Fibroblast of skin of abdomen (primary cell): ENCODE measurements at places on chromosomes 7 and 10.

DNA sequence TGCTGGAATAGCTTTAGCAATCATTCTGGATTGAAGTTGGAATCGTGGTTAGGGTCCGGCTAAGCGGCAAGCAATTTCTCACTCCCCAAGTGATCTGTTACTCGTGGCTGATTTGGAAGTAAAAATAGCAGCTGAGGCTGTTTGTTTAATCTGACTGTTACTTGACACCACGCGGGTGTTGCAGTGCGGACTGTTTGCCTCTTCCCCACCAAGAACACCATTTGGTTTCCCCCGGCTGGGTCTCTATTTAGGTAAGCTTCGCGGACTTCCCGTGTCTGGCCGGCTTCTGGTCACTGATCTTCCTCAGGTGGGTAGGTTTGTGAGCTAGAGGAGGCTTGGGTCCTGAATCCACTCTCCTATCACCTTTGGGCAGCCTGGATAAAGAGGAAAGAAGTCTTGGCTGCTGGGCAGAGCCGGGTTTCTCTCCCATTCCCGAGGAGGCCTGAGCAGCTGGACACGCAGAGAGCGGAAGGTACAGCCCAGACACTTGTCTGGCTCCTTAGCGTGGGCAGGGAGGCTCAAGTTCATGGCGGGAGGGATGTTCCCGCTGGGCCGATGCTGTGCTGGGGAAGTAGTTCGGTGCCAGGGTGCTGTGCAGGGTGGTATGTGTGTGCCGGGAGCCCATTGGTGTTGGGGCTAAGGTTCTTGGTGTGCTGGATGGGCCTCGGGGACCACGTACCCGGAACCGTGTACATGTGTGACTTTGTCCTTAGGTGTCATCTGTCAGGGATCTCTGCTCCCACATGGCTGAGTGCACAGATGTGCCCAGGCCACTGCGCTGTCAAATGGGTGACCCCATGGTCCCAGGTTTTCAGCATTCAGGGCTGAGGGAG lies at the start of gene C10orf71:
Gene C10orf71 (plus strand): TSS at position 188 of the 833 bp plus-strand sequence. CDS start 23,376 bp downstream, outside the sequence.
- no peak for DNase-seq

GRCh38 chr7:16660702-16661464 lies 14.9 kb downstream of the BZW2 start:
- peak; percentile 83 for DNase-seq

DNA sequence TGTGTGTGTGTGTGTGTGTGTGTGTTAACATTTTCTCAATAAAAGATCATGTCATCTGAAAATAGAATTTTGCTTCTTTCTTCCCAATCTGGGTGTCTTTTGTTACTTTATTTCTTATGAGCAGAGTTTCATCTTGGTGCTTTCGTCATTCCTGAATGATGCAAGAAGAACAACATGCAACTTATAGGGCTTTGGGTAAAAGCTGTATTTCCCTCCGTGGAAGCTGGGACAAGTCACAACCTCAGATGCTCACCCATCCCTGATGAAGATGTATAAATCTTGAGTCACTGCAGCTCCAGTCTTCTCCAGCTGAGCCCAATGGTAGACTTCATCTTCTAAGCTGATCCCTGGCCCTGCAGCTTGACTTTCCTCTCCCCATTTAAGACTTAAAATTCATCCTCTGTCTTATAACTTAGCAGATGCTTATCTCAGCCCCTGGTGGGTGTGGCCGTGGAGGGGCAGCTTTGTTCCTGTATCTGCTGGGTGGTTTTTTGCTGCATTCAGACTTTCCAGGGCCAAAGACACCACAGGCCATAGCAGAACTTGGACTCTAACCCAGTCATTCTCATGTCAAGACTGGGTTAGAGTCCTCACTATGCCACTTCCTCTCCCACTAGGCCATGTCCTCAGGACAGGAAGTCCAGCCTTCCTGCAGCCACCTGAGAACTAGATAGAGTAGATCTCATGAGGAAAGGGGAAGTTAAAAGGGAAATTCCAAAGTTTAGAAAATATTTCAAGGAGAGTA lies 356.4 kb downstream of the TNS3 start:
- DNase-seq = peak; percentile 52

- DNase-seq = no peak
These were observed 200.9 kb downstream of the DOCK4 start for GRCh38 chr7:112005205-112005775.

GRCh38 chr10:10164848-10165247 lies 852.8 kb upstream of the CELF2 start:
- DNase-seq = no peak

- DNase-seq = no peak
These were observed 269.2 kb downstream of the HGF start for GRCh38 chr7:81500631-81501030.

DNA sequence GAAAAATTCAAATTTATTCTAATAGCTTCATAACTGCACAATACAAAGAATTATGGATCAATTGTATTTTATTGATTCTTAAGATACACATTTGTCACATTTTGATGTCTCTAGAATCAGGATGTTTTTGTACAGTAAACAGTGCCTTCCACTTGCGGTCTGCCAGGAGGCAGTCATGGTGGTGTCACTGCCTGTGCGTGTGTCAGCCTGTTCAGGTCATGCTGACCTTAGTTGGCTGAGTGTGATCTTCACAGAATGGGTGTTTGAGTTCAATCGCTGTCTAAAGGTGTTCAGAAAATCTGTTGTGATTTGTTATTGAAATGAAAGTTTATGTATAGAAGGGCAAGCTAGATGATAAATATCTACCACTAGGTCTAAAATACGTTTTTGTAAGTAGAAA lies 20.7 kb downstream of the SEC61A2 start:
- DNase-seq = no peak

DNA sequence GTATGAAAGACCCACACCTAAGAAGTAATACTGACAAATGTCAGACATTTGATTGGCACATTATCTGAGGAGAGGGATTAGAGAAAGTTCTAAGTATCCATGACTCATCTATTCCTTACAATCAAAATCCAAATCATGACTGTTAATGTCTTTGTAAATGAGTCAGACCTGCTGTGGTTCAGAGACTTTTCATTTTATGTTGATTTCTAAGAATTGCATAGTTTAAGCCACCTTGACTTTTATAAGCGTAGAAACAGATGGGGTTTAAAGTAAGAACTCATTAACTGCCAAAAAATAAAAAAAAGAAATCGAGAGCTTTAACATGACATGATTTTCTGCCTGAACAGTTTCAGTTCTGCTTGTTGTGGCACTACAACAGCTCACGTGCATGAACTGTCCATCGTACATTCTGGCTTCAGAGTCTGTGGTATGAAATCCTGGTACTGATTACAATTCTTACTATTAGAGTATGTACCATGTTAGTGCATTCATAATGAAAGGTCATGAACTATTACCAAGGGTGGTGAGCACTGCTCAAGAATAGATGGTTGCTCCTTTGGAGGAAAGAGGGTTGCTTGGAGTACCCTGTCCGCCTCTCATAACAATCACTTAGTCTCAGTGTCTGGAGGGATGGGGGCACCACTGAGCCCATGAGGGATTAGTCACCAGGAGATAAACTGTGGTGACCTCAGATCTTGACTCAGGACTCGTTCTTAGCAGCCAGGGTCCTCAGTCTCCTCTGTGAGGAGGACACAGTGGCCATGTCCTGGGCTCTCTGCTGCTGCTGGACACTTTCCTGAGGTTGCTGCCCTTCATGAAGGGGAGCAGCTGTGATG lies 42.2 kb downstream of the ACSM6 start:
- peak; percentile 81 for DNase-seq

DNA sequence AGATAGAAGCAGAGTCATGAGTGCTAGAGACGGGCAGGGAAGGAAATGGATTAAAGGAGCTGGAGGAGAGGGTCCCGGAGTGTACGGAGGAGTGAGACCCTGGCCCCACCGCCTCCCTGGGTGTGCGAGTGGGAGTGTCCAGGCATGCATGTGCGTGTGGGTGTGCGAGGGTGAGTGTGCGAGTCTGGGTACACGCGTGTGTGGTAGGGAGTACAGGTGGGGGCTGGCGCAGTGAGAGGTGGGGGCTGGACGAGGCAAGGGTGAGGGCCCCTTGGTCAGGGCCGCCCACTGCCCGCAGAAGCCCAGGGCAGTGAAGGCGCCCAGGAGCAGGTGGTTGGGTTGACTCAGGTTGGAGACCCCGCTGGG lies 97.6 kb downstream of the BMS1 start:
- no peak for DNase-seq

- DNase-seq = no peak
These were observed 19.3 kb downstream of the ADAMTS14 start for GRCh38 chr10:70691611-70692010.

- DNase-seq = no peak
These were observed 15.4 kb downstream of the TFAM start for GRCh38 chr10:58400609-58401008.

GRCh38 chr7:17131060-17131345 lies 167.4 kb upstream of the AHR start:
- no peak for DNase-seq

DNA sequence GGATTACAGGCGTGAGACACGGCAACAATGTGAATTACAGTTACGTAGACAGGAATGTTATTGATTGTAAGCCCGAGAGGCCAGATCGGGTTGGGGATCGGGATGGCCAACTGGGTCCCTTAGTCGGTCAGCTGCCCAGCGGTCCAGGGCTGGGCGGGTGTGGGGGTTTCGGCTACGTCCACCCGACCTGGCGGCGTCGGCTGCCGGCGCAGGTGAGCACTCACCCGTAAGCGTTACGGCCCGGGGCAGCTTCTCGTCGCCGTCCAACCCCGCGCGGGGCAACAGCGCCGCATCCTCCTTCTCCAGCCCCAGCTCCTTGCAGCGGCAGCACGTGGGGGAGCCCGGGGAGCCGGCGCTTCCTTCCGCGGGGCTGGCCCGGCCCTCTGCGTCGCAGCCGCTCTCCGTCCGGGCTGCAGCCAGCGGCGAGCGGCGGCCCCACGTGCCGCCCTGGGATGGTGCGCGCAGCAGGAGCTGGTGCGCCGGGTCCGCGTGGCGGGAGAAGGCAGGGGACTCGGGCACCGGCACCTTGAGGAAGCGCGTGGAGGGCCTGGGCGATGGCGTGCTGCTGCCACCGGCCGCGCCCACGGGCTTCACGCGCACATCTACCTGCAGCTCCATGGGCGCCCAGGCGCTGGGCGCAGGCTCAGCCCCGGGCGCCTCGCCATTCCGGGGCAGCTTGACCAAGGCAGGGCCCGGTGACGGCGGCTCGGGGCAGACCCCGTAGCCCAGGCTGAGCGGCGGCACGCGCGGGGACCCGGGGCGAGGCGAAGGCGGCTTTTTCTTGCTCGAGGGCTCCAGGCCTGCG lies 609 bp downstream of the KLRG2 start:
- DNase-seq = peak; percentile 15

DNA sequence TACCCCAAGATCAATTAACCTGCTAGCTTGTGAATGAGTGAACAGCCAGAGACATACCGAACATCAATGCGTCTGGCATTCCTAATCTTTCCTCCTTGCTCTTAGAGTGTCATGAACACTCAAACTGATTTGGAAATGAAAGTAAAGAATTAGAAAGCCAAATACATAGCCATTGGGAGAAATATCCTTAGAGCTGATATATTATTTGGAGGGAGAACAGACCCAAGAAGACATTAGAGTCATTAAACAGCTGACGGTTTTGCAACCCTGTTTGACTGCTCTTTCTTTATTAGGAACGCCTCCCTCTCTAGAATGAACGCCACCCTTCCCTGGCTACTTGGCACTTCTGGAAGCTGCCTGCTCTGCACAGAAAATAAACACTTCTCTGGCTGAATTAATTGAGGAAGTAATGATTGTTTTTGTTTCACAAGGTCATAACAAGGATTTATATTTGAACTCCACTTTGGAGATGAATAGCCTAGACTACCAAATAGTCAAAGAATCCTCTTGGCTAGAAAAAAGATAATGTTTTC lies 42.8 kb downstream of the CTTNBP2 start:
- no peak for DNase-seq

- DNase-seq = peak; percentile 76
These were observed 15.5 kb downstream of the ZMIZ1 start for GRCh38 chr10:79084012-79084971.

- DNase-seq = no peak
These were observed 113.7 kb downstream of the CCDC3 start for GRCh38 chr10:12887780-12888179.

DNA sequence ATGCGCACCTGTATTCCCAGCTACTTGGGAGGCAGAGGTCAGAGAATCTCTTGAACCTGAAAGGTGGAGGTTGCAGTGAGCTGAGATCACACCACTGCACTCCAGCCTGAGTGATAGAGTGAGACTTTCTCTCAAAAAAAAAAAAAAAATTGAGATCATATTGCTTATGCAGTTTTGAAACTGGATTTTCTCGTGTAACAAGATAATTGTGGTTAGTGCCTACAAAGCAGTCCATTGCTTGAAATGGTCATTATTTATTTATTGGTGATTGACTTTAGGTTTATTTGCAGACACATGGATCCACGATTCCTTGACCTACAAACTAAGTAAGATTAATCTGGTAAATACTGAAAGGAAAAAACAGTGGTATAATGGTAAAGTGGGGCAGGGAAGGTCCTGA lies 149.8 kb downstream of the TAX1BP1 start:
- no peak for DNase-seq

DNA sequence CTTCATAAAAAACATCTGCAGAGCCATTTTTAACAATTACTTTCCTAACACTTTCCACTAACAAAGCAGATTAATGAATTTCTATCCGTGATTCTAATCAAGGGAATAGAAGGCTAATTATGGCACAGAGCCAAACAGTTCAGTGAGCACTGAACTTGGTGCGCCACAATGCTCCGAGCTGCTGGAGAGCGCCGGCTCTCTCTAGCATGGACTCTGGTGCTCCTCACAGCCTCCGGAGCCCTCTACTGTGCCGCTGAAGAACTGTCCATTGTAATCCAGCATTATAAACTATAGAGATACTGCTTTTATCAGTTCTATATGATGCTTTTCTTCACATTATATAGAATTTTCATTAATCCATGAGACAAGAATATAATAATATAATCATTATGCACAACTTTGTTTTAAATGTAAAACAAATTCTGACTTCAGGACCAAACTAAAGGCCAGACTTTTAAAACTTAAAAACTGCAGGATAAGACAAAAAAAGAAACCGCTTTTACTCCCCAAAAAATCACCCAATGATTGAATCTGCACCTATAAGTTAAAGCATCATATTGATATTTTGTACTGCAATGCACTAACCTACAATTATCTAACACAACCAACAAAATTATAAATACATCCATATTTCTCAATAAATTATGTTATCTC lies 123.6 kb downstream of the RNF32 start:
- peak; percentile 77 for DNase-seq

DNA sequence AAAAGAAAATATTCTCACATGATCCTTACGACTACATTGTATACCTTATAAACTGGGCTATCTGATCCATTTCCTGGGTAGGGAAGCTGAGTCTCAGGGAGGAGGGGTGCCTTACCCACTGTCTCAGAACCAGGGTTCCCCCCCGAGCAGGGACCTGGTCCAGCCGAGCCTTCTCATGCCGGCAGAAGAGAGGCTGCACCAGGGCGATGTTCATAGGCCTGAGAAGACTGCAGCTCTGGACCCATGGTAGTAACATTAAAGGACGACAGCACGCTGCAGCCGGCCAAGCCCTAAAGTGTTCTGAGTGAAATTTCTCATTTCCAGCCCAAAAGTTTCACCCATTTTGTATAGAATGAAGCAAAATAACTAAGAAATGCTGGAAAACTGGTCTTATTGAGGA lies 163.0 kb upstream of the TNS3 start:
- DNase-seq = no peak

DNA sequence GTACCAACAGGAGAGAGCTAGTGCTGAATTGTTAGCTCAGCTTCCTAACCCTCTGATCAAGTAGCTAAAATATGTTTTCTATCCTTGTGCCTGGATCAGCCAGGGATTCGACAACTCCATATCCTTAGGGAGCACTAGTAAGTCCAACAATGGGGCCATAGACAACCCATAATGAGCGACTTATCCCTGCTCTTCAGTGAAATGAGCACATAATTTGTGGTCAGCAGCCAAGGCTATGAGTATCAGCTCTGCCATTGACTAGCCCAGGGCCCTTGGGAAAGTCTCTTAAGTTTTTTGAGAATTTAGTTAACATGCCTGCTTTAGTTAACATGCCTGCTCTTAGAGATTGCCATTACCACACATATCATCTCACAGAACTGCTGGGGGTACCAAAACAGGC lies 39.3 kb downstream of the COL1A2 start:
- DNase-seq = peak; percentile 60
